Psoas muscle (tissue), 8 donors: ENCODE measurements at places on chromosomes 5 and 9. TPM values are rescaled to one million over a fixed set of nuclear protein-coding genes. Genes with fewer than 3 reads are reported as not detected.

RGMB gene
- 22.0 TPM for total RNA-seq

PCDHA5 gene
- not detected for total RNA-seq

DYNC2I2 gene
- 6.9 TPM for total RNA-seq

DNA sequence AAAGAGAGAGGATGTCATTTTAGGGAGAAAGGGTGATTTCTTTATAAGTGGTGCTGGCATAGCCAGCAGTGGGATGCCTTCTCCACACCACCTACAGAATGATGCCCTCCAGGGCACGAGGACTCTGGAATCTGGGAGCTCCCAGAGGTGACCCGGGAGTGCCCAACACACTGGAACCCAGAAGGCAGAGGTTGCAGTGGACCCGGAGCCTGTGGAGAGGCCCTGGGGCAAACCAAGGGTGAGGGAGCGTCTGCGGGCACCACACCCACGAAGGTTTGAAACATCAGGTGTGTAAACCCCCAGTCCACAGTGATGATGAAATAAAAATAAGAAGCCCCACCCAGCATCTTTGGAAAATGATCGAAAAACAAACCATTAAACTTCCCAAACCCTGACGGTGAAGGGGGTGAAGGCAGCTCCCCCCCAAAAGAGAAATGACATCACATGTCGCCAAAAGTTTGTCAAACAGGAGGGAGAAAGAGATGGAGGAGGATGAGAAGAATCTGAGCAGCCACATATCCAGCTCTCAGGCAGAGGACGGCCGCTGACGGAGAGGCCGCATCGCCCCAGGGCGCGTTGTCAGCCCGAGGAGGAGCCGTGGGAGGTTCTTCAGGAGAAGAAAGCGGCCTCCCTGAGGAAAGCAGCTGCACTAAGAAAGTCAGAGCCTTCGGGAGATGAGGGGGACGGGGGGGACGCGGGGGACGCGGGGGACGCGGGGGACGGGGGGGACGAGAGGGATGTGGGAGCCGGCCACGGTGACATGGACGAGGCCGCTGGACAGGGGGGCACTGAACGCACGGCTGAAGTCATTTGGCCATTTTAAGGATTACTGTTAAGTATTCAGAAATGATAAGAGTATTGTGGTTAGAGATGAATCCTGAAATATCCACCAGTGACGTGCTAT is 43.1 kb upstream of the NSMF start:
- H3K4me1 ChIP-seq, result no peaks in the 10 kb centered on the region
- no peaks in the 10 kb centered on the region for H3K27me3 ChIP-seq
- no peak for DNase-seq
- H3K27ac ChIP-seq, result no peak overlapping the region
- no peak overlapping the region for H3K4me3 ChIP-seq
- peaks cover 42% of the 10 kb centered on the region for H3K36me3 ChIP-seq

DNA sequence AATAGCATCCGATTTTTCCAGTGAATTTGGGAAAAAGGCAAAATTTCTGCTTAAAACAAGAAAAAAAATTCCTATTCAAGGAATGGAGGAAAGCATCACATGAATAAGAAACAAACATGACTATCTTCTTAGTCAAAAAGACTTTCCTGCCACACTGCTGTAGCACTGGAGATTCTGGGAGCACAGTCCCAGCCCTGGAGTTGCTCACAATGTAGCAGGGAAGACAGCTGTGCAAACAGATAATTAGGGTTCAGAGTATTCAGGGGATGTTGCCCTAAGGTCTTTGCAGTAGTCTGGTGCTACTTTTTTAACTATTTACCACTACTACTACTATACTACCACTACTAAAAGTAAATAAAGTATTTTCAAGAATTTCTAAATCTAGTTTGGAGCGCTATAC is 86.5 kb downstream of the BNC2 start:
- DNase-seq, result no peak
- no peak overlapping the region for H3K27ac ChIP-seq
- no peaks in the 10 kb centered on the region for H3K36me3 ChIP-seq
- no peaks in the 10 kb centered on the region for H3K27me3 ChIP-seq

- H3K4me1 ChIP-seq, result peaks cover 7% of the 10 kb centered on the region
- no peaks in the 10 kb centered on the region for H3K36me3 ChIP-seq
- H3K4me3 ChIP-seq, result no peak overlapping the region
Observed at GRCh38 chr5:120805131-120805530, 341.0 kb downstream of the PRR16 start.
